ENCODE measurements at places on chromosomes 16 and 17.

DNA sequence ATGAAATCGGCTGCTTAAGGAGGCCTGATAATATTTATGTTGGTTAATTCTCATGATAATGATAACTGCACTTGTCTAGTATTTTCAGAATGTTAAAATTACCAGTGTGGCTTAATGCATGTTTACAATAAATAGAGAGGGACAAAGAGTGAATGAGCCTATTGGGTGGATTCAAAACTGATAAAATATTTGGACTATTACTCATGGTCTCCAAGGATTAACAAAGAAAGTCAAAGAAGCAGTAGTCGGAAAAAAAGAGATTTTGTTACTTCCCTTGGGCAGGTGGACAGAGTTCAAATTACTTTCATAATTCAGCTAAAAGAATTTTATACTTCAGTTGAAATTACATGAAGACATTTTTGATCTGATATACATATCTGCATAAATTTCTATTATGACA is 258.2 kb upstream of the PMFBP1 start:
- DNase-seq = no peak
- no peaks in the 10 kb centered on the region for H3K36me3 ChIP-seq
- H3K27ac ChIP-seq = no peak overlapping the region
- H3K4me1 ChIP-seq = no peaks in the 10 kb centered on the region

GRCh38 chr17:30840771-30841170 is 9.0 kb downstream of the ATAD5 start:
- H3K27me3 ChIP-seq = no peaks in the 10 kb centered on the region
- DNase-seq = no peak
- H3K4me1 ChIP-seq = no peaks in the 10 kb centered on the region
- no peak overlapping the region for H3K4me3 ChIP-seq
- no peaks in the 10 kb centered on the region for H3K36me3 ChIP-seq
- no peak overlapping the region for H3K27ac ChIP-seq

DNA sequence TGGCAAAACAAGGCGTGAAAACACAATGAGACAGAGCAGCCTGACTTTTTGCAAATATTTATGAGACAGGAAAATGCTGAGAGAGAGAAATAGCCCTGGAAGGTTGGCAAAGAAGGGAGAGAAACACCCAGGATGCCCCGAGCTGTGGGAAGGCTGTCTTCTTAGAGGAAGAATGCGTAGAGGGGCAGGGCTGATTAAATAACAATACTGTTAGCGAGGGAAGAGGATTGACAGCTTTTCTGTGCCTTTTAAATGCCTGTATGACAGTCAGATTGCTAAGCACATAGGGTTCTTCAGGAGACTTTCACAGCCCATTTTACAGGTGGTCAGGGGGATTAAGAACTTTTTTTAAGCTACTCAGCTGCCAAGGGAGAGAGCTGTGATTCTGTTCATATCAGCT is 219.2 kb downstream of the SHISA9 start:
- H3K27me3 ChIP-seq = no peaks in the 10 kb centered on the region
- no peak overlapping the region for H3K4me3 ChIP-seq
- no peak overlapping the region for H3K27ac ChIP-seq
- no peaks in the 10 kb centered on the region for H3K36me3 ChIP-seq

GRCh38 chr16:828891-829290 is 28.4 kb upstream of the GNG13 start:
- H3K4me1 ChIP-seq = no peaks in the 10 kb centered on the region
- peaks cover 61% of the 10 kb centered on the region for H3K27me3 ChIP-seq
- no peak overlapping the region for H3K4me3 ChIP-seq
- no peaks in the 10 kb centered on the region for H3K36me3 ChIP-seq
- H3K27ac ChIP-seq = no peak overlapping the region
- DNase-seq = no peak

- H3K4me1 ChIP-seq = no peaks in the 10 kb centered on the region
- no peak overlapping the region for H3K4me3 ChIP-seq
- peaks cover 5% of the 10 kb centered on the region for H3K27me3 ChIP-seq
- DNase-seq = no peak
These were observed 106.4 kb downstream of the IRX5 start for GRCh38 chr16:55037046-55037445.

- no peaks in the 10 kb centered on the region for H3K27me3 ChIP-seq
- H3K27ac ChIP-seq = no peak overlapping the region
- no peak overlapping the region for H3K4me3 ChIP-seq
- H3K36me3 ChIP-seq = no peaks in the 10 kb centered on the region
- no peaks in the 10 kb centered on the region for H3K4me1 ChIP-seq
These were observed 230.7 kb downstream of the SLC39A11 start for GRCh38 chr17:72861811-72862210.
